ENCODE measurements at places on chromosomes 7 and 10.
A peak's percentile ranks its signal among the peaks of the same experiment; 100 is the strongest.

- no peak for DNase-seq
Measured at GRCh38 chr10:109668154-109668665, 255.1 kb downstream of the XPNPEP1 start.

DNA sequence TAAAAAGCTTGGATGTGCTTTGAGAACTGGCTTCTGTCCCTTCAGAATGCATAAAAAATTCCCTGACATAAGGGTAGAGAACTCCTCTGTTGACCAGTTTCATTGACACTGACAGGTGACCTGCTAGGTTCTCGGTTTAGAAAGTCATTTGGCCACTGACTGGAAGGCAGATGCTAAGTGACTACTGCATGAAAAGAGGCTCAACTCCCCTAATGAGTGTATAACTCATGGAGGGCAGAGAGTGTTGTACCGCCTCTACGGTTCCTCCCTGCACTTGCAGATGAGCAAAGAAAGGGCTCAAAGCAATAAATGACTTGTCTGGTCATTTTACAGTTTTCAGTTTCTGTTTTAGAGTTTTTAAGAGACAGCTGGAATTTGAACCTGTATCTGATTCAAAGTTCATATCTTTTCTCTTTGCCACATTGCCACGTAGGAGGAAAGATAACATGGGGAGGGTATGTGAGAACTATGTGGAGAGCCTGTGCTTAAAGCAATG, 2.9 kb upstream of the FGL2 start:
- DNase-seq, result no peak

GRCh38 chr10:29202386-29202940, 86.4 kb upstream of the LYZL1 start:
- no peak for DNase-seq

DNA sequence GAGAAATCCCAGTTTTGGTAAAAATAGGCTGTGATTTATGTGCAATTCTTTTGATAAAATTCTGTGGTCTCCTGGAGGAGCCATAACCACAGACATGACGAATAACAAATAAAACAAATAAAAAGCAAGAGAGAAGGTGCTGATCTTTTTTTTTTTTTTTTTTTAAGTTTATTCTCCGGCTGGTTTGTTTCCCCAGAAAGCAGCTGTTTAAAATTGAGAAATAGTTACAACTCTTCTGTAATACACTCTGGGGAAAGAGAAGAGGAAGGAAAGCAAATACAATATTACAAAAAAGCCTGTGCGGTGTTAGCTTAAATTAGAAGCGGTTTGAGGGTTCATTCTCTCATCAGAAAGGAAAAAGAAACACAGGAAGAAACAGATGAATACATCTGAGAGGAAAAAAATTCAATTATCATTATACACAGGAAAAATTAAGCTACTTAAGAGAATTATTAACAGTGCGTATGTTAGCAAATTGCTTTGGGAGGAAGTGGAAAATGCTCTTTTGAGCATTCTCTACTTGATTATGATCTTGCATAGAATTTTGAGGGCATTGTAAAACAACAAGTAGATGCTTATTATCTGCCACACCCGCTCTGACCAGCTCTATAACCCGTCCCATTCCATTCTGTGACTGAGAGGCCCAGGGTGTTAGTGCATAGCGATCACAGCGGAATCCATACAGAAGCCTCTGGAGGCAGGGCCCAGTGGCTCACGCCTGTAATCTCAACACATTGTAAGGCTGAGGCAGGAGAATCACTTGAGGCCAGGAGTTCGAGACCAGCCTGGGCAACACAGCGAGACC, 40.6 kb upstream of the WAC start:
- DNase-seq, result peak; percentile 89

- DNase-seq, result no peak
Measured at GRCh38 chr7:151228024-151228866, 1.2 kb upstream of the ABCF2 start.

DNA sequence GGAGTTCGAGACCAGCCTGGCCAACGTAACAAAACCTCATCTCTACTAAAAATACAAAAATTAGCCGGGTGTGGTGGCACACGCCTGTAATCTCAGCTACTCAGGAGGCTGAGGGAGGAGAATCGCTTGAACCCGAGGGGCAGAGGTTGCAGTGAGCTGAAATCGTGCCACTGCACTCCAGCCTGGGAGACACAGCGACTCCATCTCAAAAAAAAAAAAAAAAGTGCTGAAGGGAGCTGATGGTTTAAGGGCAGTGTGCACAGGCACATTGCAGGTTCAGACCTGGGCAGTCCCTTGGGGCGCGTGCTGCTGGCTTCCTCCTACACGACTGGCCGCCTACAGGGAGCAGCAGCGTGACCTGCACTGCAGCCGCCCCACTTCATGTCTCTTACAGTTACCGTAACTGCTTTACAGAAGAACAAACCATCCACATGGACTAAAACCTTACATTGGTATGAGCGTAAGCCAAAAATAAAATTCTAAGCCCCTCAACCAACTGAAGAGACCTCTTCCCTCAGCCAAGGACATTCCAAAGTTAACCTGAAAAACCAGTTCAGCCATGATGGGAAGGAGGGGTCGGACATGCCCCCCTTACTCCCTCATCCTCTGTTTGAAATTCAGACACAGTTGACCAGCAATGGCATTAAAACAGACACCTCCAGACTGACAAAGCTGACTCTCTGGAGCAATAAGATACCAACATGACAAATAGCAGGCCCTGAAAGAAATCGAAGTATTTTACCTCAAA, 262.2 kb downstream of the ZMYND11 start:
- DNase-seq, result no peak

DNA sequence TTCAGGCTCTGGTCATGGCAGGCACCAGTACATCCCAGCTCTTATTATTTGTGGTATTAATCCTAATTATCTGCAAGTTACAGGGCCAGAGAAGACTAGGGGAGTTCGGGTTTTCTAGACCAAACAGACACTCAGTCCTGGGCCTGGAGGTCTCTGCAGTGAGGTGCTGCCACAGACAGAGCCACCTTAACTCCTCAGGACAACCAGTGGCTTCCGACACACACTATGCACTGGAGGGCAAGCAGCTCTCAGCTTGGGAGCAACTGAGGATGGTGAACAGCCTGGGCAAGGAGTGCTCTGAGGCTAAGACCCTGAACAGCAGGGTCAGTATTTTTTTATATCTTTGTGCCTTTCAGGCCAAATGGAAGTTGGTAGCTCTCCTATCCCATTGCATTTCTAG, 19.0 kb downstream of the ACTA2 start:
- DNase-seq, result no peak

DNA sequence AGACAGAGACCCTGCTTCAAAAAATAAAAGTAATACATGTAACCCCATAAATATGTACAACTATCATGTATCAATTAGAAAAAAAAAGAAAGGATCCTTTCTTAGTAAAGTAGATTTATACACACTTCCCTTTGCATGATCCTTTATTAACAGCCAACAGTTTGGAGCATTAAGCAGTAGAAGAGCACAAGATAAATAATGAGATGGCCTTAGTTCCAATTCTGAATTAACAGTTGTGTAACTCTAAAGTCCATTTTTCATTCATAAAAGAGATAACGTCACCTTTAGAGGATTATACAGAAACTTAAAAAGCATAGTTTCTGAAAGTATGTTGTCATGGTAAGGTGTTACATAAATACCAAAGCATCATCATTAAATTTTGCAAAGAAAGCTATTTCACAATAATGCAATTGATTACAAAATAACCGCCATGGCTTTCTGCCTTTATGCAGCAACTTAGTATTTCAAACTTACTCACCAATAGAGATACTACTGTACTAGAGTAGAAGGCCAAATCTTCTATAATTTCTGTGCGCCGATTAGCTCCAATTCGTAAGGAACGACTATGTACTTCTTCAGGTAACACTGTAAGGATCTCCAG, 40.3 kb downstream of the TNPO3 start:
- DNase-seq, result peak; percentile 76

DNA sequence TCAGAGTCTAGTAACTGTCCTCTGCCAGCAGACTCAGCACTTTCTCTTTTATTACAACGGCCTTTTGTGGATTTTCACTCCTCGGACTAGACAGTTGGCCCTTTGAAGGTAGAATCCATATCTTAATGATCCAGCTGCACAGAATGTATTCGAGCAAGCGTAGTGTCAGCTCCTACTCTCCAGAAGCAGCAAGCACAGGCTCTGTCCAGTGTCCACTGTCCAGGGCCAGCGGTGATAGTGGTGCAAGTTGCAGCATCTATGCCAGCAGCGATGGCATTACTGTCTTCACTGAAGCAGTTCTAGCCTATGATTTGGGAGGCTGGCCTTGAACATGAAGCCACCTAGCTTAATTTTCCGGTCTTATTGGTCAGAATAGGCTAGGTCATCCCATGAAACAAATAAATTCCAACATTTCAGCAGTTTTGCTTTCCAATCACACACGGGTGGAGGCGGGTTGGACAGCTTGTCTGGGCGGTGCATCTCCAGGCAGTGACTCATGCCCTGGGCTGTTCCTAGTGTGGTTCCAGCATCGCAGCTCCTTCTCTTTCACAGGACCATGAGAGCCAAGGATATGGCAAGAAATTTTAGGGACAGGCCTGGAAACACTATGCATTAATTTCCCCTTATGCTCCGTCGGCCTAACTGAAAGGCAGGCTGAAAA, 108.6 kb upstream of the KCNMA1 start:
- no peak for DNase-seq

- DNase-seq, result no peak
Measured at GRCh38 chr10:8242295-8242872, 187.9 kb downstream of the GATA3 start.

GRCh38 chr10:48945441-48946130, 5.9 kb upstream of the LRRC18 start:
- DNase-seq, result no peak

GRCh38 chr7:115059321-115059720, 137.4 kb downstream of the MDFIC start:
- no peak for DNase-seq

GRCh38 chr10:50540826-50541122, 83.0 kb downstream of the SGMS1 start:
- DNase-seq, result no peak
